ENCODE measurements at places on chromosomes 2 and 18. TPM values are rescaled to one million over a fixed set of nuclear protein-coding genes. Genes with fewer than 3 reads are reported as not detected.
A peak's percentile ranks its signal among the peaks of the same experiment; 100 is the strongest.

DNA sequence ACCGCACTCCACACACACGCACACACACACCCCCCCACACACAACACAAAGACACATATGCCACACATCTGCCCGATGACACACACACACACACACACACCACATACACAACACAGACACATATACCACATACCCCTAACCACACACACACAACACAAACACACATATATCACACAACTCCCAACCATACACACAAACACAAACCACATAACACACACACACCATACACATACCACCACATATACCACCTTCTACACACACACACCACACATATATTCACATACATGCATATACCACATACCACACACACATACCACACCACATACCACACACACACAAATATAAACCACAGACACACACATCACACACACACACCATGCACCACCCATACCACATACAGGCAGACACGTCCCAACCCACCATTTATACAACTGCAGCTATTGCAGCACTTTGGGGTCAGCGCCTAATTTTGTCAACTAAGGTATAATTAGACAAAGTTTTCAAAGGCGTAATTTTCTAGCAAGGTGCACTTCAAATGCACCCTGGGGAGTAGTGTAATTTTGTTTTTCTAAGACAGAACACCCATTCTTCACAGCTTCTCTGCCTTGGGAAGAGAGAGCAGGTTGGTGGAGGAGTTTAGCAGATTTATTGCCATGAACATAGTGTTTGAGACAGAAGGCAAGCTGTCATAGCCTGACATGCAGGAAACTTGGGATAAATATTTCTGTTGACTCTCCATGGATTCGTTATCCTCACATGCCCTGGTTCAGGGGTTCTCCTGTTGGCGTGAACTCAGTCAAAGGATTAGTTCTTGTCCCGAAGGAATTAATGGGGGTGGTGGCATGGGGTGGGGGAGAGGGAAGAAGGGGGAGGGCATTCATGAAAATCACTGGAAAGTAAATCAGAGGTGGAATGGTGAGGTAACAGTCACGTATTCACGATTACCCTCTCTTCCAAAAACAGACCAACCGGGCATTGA, 416.1 kb downstream of the LPIN1 start:
- no peak for DNase-seq

DNA sequence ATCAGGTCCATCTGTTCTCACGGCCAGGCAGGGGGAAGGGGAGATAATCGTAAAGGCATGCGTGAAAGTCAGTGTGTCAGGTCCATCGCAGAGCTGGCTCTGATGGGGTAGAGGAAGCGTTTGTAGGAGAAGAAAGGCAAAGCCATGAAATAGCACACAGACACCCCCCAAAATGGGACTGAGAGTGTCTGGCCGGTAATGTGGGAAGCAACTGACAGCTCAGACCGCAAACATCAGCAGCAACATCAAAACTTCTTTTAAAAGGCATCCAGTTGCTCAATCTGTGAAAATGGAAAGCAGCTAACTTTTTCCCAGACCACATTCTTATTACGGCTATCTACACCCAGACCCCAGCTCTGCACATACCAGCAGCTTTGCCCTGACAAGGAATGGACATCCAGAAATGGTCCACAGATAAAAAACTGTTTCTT, 232.6 kb downstream of the EN1 start:
- DNase-seq = no peak

DNA sequence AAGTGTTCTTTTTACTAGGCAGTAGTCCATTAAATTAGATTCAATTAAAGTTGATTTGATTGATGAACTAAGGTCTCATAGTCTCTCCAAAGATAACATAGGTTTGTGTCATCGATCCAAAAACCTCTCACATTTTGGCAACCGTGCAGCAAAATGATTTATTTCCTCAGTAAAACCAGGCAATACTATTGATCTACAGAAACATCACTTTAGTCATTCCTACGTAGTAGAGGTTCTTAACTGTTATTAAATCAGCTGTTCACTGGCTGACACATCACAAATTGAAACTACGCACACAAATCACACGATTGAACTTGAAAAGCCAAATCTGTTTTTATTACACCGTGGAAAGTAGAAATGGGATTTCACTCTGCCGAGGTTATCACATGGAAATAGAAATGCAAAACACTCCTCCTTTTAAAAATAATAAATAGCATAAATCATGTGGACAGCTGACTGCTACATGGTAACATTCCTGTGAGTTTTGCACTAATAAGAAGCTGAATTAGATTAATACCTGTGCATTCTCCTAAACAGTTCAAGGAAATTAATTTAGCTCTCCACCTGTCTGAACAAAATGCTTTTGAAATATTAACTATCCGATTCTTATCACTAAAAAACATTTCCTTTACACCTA, 262.5 kb downstream of the CDH20 start:
- no peak for DNase-seq

GRCh38 chr2:203583701-203584100, 48.6 kb upstream of the RAPH1 start:
- DNase-seq = peak; percentile 74

DNA sequence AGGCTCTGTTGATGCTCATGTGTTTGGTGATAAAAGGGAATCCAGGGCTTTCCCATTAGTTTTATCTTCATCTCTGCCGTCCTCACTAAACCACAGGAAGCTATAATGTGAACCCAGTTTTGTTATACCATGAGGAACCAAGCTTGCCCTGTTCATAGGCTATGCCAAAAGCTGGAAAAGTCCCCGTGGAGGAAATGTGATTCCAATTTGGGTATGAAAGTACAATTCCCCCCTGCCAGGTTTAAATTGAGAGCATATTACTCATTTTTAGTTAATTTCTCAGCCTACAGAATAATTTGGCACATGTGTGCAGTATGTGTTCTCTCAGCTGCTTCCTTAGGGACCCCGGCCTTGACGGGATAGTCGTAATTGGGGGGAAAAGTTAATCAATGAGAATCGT, 327.4 kb downstream of the RND3 start:
- no peak for DNase-seq

DNA sequence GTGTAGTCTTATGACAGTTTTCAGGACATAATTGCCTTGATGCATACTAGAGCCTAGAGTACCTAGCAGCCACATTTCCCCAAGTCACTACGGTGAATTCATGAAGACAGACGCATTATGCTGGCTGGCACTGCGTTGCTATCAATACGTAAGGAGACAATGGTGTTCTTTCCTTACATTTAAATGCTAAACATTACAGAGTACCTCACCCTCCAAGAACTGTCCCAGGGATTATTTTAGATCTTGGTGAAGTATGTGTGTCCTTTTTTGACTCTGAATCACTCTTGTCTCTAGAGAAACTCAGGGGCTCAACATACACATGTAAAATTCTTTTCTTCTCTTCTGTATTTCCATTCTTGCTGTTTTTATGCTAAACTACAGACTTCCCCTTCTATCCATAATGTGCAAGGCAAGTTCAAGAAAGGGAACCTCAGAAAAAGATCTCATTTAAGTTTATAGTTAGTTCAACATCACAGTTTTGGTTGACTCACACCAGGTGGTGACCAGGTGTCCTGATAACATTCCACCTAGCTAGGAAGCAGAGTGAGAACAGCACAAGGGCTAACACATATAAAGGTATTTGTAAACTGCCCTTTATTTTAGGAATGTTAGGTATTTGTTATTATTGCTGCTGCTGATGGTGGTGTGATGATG, 212.4 kb upstream of the HNRNPA3 start:
- no peak for DNase-seq

DNA sequence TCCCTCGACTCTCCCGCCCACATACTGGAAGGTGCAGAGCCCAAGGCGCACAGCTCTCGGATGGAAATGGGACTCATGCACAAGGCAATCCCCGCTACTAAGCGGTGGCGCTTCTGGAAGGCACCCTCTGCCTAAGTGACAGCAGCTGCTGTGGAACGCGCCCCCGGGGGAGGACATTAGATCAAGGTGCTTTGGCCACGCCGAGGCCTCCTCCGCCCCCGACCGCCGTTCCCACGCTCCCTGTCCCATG, 202 bp downstream of the MCEE start:
- DNase-seq = no peak

- no peak for DNase-seq
Measured at GRCh38 chr2:168758970-168759820, 43.2 kb upstream of the NOSTRIN start.

GRCh38 chr2:3303583-3304406, 73.8 kb downstream of the EIPR1 start:
- peak; percentile 78 for DNase-seq

DNA sequence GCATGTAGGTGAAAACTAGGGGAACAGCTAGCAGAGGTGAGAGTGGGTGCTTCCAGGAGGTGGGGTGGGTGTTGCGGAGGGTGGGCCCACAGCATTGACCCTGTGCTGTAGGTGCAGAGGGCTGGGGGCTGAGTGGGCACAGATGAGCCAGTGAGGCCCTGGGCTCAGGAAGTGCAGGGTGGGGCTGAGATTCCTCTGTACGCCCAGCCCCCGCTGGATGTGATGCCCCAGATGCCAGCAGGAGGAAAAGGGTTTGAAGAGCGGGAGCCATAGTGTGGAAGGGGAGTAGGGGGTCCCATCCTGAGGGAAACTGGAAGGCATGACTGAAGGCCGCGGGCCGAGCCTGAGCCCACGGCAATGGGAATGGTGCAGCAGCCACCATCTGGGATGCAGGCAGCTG, 14.1 kb upstream of the OTOS start:
- DNase-seq = no peak

The CCDC141 gene
- 8.8 TPM for total RNA-seq

The SP100 gene
- 385 TPM for total RNA-seq

The C1QL2 gene
- total RNA-seq = not detected

The CMPK2 gene
- 81.3 TPM for total RNA-seq

The SERPINB10 gene
- total RNA-seq = 0.14 TPM

The UGT1A10 gene
- not detected for total RNA-seq
